ENCODE measurements at places on chromosomes 1 and 21.

- DNase-seq = no peak
Observed at GRCh38 chr1:213122514-213122929, 71.5 kb downstream of the RPS6KC1 start.

DNA sequence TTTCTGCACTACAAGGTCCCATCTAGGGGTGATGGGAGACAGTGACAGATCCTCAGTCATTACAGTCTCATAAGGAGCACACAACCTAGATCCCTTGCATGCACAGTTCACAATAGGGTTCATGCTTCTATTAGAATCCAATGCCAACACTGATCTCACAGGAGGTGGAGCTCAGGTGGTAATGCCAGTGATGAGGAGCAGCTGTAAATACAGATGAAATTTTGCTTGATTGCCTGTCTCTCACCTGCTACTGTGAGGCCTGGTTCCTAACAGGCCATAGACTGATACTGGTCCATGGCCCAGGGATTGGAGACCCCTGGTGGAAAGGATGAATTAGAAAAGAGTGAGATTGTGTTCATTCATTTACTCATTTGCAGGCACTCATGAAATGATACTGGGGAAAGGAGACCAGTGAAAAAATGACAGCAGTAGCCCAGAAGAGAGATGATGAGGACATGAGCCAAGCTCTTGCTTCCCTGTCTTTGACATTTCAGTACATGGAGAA lies 251.6 kb upstream of the DUSP10 start:
- DNase-seq = no peak

GRCh38 chr1:202316186-202316585 lies 25.6 kb downstream of the UBE2T start:
- no peak for DNase-seq

DNA sequence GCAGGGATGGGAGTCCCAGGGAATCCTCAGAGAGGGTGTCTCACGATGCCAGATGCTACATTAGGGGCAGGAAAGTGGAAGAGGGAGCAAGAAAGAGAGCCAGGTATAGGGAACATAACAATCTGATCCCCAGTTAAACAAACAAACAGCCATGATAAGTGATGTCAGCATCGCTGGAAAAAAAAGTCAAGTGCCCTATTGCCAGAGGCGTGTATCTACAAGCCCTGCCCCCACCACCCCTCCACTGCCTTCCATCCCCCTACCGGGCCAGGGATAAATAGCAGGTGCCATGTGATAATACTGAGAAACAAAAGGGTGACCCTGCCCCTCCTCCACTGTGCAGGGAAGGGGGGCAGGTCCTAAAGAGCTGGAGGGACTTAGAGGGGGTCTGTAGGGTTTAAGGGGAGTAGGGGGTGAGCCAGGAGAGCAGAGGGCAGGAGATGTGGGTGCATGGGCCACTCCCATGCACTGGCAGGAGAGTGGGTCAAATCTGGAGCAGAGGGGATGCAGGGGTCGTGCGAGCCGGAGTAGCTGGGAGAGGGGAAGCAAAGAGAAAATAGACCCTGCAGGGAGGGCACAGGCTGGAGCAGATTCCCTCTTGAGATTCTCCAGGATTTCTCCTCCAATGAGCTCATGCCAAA lies 3.4 kb downstream of the SLC26A9 start:
- peak; percentile 11 for DNase-seq

GRCh38 chr1:8155528-8156186 lies 129.5 kb upstream of the ERRFI1 start:
- DNase-seq = no peak

DNA sequence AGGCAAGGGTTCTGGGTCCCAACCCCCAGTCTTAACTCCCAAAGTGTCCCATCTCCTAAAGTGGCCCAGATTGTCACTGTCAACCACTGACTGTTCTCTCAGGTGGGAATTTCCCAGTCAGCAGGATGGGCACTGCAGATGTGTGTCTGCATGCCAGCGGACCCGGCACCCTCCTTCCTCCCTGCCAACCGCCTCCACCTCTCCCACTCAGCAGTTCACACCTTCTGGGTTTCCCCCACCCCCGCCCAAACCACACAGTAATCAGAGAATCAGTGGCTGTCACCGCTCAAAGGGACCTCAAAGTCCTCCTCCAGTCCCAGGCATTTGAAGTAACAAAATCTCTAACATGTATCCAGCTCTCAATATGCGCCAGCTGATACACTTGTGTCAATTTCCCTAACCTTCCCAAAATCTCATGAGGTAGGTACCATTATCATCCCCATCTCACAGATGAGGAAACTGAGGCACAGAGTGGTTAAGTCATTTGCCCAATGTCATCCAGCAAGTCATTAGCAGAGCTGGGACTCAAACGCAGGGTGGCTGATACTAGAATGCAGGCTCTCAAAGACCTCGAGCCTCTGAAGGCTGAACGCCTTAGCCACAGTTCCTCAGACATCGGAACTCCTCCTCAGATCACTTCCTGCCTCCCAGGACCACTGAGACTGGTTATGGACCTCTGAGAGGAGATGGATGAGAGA lies 4.8 kb downstream of the RUNX3 start:
- DNase-seq = no peak

DNA sequence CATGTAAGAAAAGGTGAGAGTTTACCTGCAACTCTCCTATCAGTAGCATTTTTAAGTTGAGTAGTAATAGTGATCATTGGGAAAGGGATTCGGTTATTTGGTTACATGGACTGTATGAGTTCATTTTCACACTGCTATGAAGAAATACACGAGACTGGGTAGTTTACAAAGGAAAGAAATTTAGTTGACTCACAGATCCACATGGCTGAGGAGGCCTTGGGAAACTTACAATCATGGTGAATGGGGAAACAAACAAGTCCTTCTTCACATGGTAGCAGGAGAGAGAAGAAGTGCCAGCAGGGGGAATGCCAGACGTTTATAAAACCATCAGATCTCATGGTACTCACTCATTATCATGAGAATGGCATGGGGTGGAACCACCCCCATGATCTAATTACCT lies 59.3 kb upstream of the FBXO28 start:
- DNase-seq = no peak

DNA sequence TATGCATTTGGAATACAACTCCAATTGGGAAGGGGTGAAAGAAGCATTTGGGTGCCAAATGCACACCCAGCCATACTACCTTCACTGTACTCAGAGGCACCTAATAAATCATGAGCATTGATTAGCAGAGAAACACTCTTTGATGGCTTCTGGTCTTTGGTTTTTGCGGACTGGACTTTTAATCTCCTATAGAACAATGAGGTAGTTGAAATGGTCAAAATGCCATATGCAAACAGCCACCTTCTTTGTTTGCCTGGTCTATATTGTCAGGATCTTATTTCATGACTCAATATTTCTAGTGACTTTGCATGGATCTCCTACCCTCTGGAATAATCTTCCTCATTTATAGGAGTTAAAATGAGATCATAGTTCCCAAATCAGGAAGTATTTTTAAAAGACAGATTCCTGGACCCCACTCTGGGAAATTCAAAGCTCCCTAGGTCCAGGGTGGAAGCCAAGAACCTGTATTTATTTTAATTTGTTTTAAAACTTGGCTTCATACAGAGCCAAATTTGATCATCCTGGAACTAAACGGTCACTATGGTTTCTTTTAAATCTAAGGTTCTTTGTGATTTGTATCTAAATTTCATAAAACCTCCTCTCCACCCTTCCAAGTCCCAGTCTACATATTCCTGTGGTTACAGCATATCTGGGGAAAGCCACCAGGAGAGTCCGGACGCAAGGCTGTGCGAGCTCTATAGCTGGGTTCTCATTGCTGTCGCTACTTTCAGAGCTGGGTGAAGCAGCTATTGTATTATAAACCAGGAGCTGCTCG lies 8.7 kb downstream of the FAM3B start:
- DNase-seq = no peak

DNA sequence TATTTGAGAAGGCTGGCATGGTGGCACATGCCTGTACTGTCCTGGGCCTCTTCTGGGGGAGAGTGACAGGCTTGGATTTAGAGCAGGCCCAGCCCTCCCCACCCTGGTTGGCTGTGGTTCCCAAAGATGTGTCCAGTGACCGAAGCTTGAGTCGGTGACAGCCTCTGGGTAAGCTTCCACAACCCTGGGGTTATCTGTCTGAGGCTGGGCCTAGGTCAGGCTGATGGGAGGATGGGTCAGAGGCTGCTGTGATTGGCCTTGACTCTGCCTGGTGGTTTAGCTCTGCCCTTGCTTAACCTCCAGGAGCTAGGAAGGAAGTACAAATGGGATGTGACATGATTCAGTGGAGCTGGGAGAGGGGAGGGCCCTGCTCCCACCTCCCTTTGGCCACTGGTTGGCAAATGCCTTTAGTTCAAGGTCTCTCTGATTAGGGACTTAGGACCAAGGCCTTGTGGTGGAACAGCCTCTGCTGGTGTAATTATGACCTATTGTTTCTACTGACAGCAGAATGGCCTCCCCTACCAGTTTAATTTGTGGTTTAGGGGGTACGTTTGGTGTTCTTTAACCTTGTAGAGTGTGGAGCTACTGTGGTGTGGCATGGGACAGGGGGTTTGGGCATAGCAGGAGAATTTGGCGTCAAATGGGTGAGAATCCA lies 16.6 kb downstream of the NUDC start:
- no peak for DNase-seq

- DNase-seq = no peak
Observed at GRCh38 chr21:24367936-24368335, 1239.3 kb downstream of the MRPL39 start.

DNA sequence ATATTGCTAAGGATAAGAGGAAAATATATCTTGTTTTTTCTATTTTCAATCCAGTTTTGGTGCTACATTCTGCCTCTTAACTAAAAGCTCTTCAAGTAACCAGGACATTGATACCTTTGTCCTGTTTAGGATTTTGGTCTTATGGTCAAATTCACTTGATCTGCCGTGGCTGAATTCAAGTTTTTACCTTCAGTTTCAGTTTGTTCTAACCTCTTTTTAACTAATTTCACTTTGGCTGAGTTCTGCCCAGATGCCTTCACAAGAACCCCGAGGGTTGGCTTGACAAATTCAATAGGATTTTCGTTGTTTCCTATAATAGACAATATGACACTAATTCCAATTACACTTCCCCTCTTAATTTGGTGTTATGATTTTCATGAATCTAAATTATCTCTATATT lies 84.5 kb upstream of the C1orf21 start:
- DNase-seq = no peak

GRCh38 chr1:110240476-110241210 lies 30.5 kb downstream of the KCNC4 start:
- no peak for DNase-seq

All from NCI-H524 treated with DMSO at 0.1 percent for 48 hours (cell line).